ENCODE measurements at places on chromosomes 5 and 9.
A peak's percentile ranks its signal among the peaks of the same experiment; 100 is the strongest.

DNA sequence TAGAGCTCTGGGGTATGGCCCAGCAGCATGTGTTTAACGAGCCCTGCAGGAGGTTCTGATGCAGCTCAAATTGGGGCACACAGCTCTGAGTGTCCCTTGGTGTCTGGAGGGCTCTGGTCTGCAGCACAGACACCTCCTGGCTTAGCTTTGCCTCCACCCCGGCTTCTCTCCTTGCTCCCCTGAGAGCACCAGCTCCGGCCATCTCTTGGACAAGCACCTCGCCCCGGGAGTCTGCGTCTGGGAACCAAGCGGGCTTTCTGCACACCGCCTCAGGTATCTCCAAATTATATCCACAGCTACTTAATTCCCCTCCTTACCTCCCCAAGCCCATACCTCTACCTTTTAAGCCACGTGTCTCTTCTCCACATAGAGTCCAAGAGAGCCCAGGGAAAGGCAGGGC, 83.7 kb upstream of the IRX4 start:
- no peak for DNase-seq

- DNase-seq: no peak
Measured at GRCh38 chr9:109254317-109254716, 66.5 kb downstream of the EPB41L4B start.

- no peak for DNase-seq
Measured at GRCh38 chr5:96977228-96977627, 41.3 kb downstream of the LNPEP start.

DNA sequence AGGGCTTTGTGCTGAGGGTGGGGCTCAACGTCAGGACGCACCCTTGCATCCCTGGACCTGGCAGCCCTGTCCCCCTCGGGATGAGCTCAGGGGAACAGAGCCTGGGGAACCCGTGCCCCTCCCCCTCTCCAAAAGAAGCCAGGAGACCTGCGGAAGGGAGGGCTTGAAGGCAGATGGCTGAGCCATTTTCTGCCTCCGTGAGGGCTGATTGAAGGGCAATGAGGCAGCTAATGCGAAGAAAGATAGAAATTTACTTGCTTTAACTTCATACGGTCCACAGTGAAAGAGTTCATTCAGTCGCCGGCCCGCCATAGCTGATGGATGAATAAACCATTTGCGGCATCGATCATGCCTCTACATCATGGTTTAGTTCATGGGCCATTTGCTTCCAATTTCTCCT, 28.8 kb downstream of the ASS1 start:
- DNase-seq: no peak

DNA sequence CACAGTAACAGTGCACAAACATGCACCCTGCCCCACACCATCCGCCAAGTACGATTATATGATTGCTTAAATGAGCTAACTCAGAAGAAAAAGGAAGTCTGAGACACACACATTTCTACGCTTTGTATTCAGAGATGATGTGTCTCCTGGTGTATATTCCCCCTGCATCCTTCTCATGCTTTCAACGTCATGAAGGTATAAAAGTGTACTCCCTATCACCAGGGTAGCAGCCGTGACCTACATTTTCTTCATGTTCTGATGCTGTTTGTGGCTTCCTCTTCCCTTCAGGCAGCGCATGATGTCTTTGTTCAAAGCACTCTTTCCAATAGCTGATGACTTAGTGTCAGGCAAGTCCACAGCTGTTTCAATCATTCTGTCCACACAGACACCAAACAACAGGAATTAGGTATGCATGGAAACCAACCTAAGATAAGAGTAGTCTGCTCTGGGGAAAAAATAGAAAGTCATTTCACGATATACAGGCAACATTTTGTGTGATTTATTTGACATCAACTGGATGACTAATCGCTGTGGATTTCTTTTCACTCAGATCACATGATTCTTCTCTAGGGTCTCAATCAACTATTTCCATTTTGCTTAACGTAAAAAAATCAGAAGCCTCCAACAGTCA, 269.4 kb upstream of the PTGER4 start:
- peak; percentile 70 for DNase-seq

GRCh38 chr9:14379280-14379679, 65.3 kb upstream of the NFIB start:
- DNase-seq: no peak

DNA sequence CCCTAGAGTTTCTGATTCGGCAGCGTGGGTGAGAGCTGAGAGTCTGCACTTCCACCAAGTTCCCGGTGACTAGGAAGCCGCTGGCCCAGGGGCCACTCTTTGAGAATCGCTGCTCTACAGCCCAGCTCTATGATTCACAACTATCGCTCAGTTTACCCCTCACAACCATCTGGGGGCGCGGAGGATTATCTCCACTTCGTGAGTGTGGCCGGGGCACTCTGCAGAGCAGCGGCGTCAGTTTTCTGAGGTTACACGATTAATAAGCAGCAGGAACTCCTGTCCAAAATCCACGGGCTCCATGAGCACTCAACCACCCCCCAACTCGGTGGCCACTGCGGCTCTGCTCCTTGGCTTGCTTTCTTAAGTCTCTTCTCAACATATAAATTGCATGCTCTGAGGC, 19.3 kb downstream of the CORO2A start:
- no peak for DNase-seq

DNA sequence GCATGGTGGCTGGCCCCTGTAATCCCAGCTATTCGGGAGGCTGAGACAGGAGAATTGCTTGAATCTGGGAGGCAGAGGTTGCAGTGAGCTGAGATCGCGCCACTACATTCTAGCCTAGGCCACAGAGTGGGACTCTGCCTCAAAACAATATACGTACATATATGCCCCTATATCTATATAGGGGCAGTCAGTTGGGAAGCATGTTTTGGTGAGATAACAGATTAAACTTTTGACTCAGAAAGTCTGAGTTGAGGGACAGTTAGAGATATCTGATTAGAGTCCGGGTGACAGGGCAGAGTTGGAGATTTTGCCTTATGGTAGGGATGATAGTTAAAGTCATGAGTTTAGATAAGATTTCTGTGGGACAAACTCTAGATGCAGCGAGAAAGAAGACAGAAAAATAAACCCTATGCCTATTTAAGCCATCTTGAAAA, 71.8 kb upstream of the ALDH1A1 start:
- DNase-seq: no peak

- no peak for DNase-seq
Measured at GRCh38 chr9:83061036-83061435, 1.9 kb downstream of the RASEF start.

DNA sequence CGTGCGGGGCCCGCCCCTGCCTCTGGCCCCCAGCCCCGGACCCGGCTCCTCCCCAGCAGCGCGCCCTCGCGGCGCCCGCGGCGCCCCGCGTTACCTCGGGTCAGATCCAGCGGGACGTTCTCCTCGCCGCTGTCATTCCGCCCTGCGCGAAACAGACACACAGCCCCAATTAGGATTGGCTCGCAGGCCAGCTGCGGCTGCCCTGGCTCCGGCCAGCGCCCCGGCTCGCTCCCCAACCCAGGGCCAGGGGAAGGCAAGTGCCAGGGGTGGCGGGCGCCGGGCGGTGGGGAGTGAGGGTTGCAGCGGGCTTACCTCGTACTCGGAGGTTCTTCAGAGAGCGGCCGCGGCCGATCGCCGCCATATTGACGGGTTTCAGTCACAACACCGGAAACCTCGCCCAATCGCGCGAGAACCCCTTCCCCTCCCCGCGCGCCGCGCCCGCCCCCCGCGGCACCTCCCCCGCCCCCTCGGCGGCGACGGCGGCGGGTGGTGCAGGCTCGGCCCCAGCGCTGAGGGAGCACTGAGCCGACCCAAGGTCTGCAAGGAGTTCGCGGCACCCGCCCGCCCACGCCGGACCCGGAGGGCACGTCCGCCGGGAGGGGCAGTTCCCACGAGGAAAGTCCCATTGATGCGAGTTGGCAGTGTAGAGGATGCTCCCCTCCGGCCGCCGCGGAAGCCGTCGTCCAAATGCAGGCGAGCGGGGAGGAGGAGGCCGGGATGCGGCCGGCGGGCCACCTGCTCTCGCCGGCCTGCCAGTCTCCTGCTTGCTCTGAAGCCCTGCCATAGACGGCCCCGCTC, at the start of gene RICTOR:
Gene RICTOR (minus strand): TSS at position 383 of the 798 bp plus-strand sequence. CDS start 22 bp downstream, at position 361.
- DNase-seq: peak; percentile 93

DNA sequence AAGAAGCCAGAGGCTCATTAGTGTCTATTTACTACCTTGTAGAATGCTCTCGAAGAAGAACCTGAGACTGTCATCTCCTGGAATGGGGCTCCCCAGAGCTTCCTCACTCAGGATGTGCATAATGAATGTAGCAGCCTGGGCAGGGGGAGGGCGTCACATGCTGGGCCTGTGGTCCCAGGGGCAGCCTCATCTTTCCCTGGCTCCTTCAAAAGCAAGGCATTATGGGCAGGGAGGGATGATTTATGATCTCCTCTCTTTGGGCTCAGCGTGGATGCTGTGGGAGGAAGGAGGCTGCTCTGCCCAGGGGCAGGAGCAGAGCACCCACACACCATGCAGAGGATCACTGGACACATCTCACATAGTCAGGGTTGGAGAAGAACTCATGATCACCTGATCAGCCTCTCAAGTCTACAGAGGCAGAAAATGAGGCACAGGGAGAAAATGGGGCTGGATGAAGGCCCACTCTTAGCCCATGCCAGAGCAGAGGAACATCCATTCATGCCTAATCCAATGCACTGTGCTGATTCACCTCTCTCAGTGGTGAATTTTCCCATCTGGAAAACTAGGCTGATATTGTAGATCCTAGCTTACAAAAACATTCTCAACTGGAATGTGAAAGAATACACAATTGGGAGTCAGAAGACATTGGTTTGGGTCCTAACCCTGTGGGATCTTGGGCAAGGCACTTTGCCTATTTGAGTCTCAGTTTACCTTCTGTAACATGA, 173.7 kb downstream of the CARTPT start:
- DNase-seq: no peak

GRCh38 chr5:180808461-180809000, 5.9 kb upstream of the MGAT1 start:
- no peak for DNase-seq

- no peak for DNase-seq
Measured at GRCh38 chr5:33793276-33793675, 98.5 kb downstream of the ADAMTS12 start.

- no peak for DNase-seq
Measured at GRCh38 chr5:96293966-96294883, 138.8 kb downstream of the PCSK1 start.

DNA sequence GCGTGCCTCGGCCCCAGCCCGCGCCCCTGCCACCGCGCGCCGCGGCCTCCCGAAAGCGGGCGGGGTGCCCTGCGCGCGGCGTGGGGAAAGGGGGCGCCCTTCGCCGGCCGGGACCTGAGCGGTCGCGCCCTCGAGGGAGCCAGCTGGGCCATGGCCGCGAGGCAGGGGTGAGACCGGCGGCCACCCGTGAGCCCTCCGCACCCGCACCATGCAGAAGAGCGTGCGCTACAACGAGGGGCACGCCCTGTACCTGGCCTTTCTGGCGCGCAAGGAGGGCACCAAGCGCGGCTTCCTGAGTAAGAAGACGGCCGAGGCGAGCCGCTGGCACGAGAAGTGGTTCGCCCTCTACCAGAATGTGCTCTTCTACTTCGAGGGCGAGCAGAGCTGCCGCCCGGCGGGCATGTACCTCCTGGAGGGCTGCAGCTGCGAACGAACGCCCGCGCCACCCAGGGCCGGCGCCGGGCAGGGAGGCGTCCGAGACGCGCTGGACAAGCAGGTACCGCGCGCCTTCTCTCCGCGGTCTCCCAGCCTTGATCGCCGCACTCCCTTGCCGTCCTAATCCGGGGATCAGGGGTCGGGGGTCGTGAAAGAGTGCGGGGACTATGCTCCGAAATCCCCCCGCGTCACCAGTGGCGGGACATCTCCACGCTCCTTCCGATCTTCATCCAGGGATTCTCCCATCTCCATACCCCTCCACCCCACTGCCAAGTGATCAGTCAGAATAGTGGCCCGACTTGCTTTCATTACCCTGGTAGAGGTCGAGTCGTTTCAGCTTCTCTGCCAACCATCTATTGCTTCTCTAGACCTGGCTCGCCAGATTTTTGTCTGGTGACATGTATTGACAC, 590 bp downstream of the RASGRF2 start:
- DNase-seq: peak; percentile 56

DNA sequence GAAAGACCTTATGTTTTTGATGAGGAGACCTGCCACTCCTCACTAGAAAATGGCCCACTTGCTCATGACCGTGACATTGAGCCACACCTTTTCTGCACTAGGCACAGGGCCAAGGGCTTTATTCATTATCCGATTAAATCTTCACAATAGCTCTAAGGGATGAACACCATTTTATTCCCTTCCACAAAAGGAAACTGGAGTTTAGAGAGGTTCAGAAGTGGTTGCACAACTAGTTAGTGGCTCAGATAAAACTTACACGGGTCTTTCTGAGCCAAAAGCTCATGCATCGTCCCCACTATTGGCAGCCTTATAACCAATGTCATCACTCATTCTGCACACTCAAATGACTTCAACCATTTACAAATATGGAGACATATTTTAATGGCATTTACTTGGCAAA, 39.4 kb downstream of the SUSD1 start:
- no peak for DNase-seq

DNA sequence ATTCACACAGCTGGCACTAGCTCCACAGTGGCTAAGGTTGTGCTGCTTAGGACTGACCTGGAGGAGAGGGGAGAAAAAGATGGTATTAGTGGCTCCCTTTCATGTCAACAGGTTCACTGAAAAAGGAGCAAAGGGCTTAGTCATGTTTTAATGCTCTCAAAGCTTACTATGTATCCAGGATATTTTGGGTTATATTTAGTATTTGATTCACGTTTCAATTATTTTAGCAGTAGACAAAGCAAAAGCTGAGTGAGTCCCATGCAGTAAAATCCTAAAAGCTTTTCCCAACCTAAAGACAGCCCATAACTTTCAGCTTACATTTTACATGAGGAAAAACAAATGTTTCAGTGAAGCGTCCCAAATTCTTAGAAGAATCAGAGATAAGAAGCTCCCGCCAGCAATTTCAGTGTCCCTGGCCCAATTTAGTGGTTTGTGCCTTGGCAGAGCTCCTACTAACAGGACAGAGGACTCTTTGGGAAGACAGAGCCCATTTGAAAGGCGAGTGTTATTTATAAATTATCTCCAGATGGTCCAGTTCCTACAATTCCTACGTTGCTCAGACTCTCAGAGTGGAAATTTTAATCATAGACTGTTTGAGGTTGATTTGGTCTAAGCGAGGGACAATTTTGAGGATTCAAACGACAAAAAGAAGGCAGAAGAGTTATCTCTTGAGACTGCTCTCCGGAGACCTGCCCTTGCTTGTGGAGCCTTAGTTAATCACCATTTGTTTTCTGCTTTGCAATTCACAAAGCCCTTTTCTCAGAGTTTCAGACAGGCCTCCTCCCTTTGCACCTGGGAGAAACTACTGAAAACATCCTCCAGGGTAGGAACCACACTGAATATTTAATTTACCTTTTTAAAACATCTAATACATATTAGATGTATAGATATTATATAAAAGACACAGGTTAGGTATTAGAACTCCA, 225.0 kb upstream of the ANKRD55 start:
- DNase-seq: no peak

- no peak for DNase-seq
Measured at GRCh38 chr5:5139336-5139776, 774 bp upstream of the ADAMTS16 start.

DNA sequence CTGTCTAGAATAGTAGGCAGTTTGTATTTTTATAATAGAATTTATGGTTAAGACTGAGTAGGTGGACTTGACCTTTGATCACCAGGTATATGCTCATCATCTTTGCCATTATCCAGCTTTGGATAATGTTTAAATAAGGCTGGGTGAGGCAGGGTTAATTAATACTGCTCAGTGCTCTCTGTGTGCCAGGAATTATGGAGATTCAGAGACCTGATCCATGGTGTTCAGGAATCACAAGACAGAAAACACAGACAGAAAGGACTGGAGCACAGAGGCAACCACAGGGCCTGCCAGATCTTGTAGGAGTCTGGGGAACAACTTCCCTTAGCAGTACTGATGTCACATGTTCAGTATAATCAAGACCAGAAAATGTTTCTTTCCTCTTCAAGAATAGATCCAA, 186.3 kb upstream of the ADCY2 start:
- no peak for DNase-seq

GRCh38 chr5:80299601-80300000, 20.2 kb upstream of the SPZ1 start:
- no peak for DNase-seq

Data from activated CD4-positive, alpha-beta T cell treated with anti-CD3 and anti-CD28 coated beads, Interleukin-2, amount 50 U/mL, for 48 hours (primary cell).